ENCODE measurements at places on chromosomes 11 and 22.

GRCh38 chr22:28710576-28711191 lies 30.9 kb downstream of the CHEK2 start:
- DNase-seq = no peak

- no peak for DNase-seq
These were observed 20.8 kb upstream of the SLN start for GRCh38 chr11:107732689-107733051.

DNA sequence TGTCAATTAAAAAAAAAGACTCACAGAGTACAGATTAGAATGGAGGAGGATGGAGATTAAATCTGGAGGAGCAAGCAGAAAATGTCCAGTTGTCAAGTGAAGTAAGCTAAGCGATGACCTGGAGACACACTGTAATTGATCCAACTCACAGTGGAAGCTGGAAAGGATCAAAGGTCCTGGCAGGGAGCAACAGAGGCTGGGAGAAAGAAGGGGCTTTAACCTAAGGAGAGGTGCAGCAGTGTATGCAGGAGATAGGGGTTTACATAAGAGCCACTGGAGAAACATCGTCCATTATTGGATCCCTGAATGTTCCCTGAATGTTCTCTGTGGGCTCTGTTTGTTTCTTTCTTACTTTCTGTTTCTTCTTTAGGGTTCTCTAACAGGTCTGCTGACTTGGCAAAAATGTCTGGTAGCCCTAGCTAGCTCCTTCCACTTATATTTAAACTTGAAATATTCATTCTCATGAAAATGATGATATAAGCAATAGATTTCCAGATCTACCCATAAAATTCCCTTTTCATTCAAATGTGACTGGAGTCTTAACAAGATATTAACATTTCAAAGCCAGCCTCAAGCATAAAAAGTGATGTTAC lies 30.1 kb upstream of the CAT start:
- no peak for DNase-seq

GRCh38 chr11:76215941-76216340 lies 9.6 kb upstream of the WNT11 start:
- no peak for DNase-seq

DNA sequence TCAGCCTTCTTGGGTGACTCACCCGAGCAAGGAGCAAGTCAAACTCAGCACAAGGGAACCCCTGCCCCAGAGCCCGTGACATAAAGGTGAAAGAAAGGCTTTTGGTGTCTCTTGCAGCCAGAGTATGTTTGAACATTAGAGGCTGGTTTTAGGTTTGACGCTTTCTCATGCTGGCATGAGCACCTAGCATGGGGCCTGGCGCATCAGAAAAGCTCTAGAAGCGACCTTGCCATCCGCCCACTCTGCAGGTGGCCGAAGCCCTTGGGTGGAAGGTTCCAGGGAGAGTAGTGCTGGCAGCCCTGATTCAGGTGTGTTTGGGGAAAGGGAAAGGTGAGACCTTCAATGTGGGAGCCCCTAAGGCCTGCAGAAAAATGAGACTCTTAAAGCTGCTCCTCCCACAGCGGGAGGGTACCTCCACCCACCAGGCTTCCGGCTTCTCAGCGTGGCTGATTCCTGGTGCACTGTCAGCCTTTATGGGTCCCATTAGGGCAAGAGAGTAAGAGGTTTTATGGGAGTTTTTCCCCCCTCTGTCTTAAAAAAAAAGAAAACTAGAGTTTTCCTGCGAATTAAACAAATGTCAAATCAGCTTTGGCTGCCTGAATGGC lies 88.4 kb downstream of the GRIK4 start:
- no peak for DNase-seq

GRCh38 chr11:12120031-12121008 lies 9.9 kb downstream of the MICAL2 start:
- no peak for DNase-seq

- no peak for DNase-seq
These were observed 179.3 kb downstream of the LARGE1 start for GRCh38 chr22:33741025-33741424.

- no peak for DNase-seq
These were observed 56.1 kb downstream of the MED15 start for GRCh38 chr22:20563466-20563906.

GRCh38 chr11:111422494-111423249 lies 43.6 kb upstream of the POU2AF1 start:
- DNase-seq = peak; percentile 48

DNA sequence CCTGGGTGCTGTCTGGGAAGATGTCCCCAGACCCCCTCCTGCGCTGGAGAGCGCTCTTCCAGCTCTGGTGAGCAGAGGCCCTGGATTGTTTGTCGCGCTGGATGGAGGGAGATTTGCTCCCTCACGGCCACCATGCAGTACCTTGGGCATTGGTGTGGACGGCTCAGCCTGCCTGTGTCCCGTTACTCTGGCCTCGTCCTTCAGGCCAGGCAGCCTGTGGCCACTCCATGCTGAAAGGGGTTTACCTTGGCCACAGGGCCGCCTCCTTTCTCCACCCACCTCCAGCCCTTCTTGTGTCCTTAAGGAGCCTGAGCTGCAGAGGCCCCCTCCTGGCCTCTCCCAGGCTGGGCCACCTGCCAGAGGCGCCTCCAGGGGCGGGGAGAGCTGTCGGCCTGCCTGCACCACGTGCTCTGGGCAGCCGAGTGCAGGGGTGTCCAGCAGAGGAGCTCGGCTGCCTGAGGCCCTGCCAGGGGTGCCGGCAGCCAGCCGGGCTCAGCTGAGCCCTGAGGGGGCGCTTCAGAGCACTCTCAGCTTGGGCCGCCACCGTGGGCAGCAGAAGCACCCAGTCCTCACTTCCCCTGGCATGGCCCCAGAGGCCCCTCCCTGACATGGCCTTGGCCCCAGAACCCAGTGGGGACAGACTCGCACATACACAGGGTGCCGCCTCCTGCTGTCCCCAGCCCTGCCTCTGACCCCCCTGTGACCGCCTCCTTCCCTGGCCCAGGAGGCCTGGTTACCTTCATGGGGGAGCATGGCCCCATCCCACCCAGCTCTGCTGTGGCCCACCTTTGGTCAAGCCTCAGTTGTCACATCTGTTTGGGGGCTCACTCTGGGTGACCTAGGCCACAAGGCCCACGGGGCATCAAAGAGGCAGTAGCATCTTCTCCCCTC lies 3.4 kb downstream of the CCND1 start:
- DNase-seq = no peak

DNA sequence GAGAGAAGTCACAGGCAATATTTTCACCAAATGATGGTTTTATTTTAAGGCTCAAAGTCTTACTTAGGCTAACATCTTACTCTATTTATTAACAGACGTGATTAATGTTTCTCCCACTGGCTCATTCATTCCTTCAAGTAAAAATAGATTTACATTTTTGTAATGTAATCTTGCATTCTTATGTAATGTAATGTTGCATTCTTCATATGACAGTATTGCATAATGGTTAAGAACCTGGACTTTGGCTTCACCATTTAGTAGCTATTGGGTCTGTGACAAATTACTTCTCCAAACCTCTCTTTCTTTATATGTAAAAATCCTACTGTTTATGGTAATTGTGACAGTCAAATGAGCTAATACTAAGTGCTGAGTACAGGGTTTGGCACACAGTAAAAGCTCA lies 3.3 kb upstream of the DIXDC1 start:
- DNase-seq = no peak

DNA sequence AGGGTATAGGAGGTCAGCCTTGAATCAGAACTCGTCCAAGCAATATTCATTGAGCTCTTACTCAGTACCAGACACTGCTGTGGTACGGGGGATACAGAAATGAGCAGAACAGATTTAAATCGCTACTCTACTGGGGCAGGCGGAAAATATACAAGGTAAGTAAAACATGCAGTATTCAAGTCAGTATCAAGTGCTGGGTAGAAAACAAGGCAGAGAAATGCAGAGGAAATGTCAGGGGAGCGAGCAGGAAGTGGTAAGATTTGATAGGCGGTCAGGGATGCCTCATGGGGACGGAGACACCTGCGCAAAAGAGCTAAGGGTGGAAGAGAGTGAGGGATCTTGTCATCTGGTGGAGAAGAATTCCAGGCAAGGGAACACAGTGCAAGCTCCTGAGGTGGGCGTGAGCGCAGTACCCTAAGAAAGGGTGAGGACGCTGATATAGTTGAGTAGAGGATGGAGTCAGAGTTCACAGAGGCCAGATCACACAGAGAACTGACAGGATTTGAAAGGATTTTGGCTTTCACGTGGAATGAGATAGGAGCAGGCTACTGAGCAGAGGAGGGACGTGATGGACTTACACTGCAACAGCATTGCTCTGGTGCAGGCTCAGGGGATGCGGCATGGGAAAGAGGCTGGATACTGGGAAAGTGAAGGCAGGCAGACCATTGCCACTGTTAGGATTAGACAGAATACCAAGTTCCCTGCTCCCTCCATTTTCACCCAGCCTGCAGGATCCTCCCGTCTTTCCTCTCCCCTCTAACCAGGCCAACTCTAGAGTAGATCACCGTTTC lies 35.8 kb downstream of the SC5D start:
- no peak for DNase-seq

- DNase-seq = no peak
These were observed 638 bp upstream of the TENM4 start for GRCh38 chr11:79441461-79441875.

- DNase-seq = no peak
These were observed at the start of gene MMP7 for GRCh38 chr11:102530558-102530957. Gene MMP7, minus strand, starts transcription at chr11:102530747. Its CDS starts 47 bp downstream, at chr11:102530700.

- DNase-seq = no peak
These were observed 638 bp downstream of the NRGN start for GRCh38 chr11:124740277-124740882.

DNA sequence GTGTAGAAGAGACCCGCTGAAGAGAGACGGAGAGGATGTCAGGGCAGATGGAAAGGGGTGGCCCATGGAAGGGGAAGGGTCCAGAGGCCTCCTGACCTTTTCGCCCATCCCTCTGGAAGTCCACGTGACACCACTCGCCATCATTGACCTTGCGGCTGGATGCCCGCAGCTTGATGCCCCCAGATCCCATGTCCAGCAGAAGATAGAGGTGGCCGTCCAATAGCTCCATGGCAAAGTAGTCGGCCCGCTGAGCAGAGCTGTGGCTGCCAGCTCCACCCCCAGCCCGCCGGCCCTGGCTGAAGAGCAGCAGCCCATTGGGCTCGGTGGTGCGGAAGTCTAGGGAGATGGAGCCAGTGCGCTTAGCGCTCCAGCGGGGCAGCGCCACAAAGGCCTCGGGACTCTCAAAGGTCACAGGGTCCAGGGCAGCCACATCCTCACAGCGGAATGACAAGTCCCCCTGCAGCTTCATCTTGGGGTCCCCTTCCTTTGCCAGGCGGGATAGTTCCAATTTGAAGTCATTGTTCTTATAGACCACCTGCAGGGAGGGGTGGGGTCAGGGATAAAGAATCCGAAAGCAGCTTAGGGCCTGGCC lies 55.7 kb downstream of the NRXN2 start:
- DNase-seq = no peak

DNA sequence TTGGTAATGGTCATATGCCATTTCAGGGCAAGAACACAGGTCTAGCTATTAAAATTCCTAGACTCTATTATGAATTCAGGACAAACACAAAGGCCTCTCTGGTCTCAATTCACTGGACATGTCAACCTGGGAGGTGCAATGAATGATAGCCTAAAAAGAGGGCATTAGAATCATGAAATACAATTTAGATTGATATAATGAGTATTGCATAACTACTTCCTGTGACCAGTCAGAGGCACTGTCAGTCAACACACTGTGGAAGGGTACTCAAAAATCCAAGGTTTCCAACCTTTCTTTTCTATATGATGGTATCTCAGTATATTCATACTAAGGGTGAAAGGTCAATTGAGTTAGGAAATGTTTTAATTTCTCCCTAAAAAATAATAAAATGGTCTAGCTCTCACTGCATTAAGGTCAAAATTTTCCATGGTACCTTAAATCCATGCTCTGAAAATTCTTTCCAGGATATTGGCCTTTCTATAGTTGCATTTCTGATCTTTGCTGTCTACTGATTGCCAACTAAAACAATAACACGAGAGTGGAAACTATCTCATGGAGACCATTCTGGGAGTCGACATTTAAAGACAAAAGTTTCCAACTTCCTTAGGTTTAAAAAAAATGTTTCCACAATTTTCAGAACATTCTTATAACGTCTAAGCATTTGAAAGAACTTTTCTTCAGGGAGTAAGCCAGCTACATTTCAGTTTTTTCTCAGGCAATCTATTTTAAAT lies 81.7 kb upstream of the APOA1 start:
- DNase-seq = no peak

DNA sequence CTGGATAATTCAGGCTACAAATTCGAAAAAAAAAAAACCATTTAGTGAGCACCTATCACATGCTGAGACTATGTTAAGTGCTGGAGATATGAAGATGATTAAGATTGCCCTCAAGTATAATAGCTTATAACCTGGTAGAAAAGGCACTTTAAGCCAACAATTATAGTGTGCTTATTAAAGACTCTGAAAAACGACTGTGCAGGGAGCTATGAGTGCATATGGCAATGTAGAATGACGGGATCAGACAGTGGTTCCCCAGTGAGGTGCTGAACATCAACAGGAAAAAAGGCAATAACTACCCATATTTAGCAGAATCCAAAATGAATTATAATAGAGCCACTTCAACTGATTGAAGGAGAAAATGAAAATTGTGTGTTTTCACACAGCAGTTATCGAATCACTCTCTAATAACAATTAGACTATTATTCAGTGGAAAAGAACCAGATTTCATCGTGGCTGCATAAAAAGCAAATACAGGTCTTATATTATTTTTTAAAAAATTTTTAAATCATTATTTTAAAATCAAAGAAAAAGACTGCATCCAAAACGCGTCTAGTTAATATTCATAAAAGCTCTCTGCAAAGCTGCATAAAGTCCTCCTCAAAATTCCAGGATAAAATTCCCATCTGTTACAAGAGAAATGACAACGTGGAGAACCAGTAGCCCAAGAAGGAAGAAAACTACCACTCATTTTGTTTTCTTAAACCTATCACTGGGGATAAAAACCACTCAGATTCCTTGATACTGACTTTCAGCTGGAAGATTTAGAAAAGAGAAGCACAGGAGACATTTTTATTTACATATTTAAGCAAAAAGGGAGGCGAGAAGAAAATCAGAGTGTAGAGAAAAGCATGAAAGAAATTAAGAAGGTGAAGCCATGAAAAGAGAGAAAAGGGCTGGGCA lies 1.1 kb downstream of the MTMR2 start:
- no peak for DNase-seq

GRCh38 chr11:123393312-123393927 lies 36.6 kb upstream of the GRAMD1B start:
- DNase-seq = no peak

GRCh38 chr11:83284501-83285150 lies 1.5 kb downstream of the CCDC90B start:
- no peak for DNase-seq

GRCh38 chr11:26944866-26945664 lies 48.8 kb upstream of the FIBIN start:
- DNase-seq = no peak

GRCh38 chr11:41281131-41281742 lies 178.2 kb downstream of the LRRC4C start:
- DNase-seq = no peak

- no peak for DNase-seq
These were observed 22.1 kb downstream of the THOC5 start for GRCh38 chr22:29531419-29531818.

GRCh38 chr11:59174664-59175033 lies 2.7 kb downstream of the DTX4 start:
- DNase-seq = no peak

All from neural crest cell (in vitro differentiated cells).